ENCODE measurements at places on chromosomes 2 and 18.
A peak's percentile ranks its signal among the peaks of the same experiment; 100 is the strongest.

DNA sequence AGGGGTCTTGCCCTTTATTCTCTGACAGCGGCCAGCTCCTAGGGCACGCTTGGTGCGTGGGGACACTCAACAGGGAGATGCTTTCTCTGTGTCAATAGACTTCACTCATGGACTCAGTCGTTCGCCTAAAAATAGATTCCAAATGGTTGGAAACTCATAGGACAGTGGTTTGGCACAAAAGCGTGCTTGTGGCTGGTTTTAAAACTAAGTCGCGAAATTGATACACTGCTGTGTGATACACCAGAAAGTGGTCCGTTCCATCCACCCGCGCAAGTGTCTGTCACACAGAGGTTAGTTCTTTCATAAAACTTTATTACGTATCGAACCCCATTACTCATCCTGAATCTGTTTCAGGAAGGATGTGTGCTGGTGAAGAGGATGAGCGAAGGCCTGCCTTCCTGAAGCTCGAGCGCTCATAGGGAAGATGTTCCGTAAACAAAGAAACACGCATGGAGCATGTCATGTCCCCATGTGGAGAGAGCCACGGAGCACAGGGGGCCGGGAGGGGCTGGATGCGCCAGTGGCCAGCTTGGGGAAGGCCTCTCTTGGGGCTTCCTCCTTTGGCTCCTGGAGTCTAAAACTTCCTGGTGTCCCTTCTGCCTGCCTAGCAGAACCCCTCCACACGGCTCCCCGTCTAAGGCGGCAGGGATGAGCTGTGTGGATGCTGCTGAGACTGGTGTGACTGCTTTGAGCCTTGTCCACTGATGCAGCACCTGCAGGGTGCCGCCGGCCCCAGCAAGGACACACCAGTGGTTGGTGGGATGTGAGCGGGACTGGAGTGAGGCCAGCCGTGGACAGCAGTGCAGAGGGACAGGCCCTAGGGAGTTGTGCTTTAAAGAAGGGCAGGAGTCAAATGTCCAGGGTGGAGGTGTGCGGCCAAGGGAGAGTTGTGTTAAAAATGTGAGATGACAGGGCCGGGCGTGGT, 207.2 kb downstream of the GBX2 start:
- DNase-seq: no peak

- peak; percentile 75 for DNase-seq
These were observed 207.6 kb upstream of the TANK start for GRCh38 chr2:160952464-160953254.

DNA sequence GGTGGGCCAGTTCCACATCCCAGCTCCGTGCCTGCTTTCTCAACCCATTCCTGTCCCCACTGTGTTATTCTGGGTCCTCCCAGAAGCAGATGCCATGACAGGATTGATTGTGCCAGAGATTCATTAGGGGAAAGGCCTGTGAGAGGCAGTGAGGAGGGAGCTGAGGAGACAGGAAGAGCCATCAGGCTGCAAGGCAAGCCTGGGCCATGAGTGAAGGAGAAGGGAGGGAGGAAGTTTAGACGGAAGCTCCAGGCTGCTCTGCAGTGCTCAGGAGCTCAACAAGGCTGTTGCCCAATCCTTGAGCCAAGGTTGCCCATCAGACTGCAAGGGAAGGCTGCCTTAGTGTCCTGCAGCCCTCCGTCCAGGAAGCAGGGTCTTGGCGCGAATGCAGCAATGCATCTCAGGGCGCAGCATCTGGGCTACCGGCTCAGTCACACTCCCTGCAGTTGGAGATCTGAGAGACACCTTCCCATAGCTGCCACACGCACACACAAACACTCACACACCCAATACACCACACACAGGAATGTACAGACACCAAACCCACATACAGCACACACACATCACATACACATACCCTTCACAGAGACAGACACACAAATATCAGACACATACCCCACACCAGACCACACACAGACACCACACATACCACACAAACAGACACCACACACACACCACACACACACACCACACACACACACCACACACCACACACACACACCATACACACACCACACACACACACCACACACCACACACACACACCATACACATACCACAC, 139.5 kb upstream of the NDUFV2 start:
- DNase-seq: no peak

GRCh38 chr2:218010140-218010983, 7.6 kb upstream of the TNS1 start:
- DNase-seq: peak; percentile 50

- DNase-seq: no peak
These were observed 10.3 kb downstream of the ALPI start for GRCh38 chr2:232466221-232466620.

DNA sequence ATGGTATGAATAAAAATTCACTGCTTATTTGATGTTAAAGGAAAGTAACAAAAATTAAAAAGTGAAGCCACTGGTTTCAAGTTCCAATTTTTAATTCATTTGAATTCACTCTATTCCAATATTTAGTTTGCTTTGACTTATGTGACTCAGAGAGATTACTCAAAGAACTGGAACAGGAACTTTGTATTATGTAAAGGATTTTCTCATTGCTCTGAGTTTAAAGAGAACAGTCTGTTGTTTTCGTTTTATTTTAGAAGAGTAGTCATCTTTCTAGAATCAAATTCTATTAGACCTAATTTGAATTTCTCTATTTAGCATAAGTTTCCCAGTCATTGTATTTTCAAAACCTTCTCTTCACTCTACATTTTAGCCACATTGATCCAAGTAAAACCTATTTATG, 300.1 kb upstream of the SLC8A1 start:
- DNase-seq: peak; percentile 48

DNA sequence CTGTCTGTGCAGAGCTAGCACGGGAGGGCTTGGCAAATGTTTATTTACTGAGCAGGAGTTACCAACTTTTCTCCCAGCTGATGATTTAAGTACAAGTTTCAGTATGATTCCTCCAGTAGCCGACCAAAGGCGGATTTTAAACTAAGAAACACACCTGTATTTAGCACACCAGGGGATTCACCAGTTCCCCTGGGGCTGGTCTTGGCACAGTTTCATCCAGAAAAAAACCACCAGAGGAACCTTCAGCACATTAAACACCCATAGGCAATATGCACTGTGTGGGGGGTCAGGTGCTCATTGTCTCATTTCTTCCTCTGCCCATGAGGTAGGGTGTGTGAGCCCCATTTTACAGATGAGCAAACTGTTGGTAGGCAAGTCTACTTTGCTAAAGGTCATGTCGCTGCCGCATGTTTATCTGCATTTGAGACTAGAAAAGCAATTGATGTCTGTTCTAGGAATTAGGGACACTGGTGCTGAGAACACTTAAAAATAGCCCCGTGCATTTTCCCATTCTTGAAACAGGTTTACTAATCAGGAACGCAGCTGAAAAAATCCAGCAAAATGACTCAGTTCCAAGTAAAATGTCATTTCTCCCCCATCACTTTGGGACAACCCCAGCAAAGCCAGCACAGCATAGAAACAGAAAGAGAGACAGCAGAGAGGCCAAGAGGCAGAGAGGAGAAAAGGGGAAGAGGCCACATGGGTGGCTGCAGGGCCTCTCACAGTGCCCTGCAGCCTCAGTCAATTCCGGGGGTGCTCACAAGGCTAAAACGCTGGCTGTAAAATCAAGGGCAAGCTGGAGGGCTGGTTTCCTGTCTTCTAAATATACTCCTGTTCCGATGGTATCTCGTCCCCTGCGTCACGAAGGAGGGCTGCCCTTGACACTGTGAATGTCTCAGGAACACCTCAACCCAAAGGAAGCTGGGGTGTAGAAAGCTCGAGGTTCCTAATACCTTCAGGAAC, 166.8 kb upstream of the ID2 start:
- no peak for DNase-seq

- no peak for DNase-seq
These were observed 55.5 kb downstream of the SLC9A2 start for GRCh38 chr2:102674836-102675235.

GRCh38 chr18:2588666-2589344, 17.4 kb downstream of the NDC80 start:
- peak; percentile 17 for DNase-seq

GRCh38 chr2:20608666-20609348, 42.1 kb downstream of the HS1BP3 start:
- DNase-seq: no peak

DNA sequence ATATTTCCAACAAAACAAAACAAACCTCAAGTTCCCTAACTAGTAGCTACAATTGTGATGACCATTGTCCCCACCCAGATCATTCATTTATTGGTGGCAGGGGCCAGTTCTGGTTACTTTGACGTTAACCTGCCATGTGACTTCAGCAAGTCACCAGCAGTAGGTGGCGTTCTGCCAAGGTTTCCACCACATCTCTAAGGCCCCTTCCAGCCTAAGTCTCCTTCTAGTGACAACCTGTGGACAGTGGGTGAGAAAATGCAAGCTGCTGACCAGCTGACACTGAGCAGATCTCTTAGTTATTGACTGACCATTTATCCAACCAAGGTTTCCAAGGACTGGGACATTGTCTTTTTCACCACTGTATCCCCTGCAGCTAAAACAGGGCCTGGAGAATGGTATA, 98.4 kb downstream of the GPR39 start:
- DNase-seq: no peak

DNA sequence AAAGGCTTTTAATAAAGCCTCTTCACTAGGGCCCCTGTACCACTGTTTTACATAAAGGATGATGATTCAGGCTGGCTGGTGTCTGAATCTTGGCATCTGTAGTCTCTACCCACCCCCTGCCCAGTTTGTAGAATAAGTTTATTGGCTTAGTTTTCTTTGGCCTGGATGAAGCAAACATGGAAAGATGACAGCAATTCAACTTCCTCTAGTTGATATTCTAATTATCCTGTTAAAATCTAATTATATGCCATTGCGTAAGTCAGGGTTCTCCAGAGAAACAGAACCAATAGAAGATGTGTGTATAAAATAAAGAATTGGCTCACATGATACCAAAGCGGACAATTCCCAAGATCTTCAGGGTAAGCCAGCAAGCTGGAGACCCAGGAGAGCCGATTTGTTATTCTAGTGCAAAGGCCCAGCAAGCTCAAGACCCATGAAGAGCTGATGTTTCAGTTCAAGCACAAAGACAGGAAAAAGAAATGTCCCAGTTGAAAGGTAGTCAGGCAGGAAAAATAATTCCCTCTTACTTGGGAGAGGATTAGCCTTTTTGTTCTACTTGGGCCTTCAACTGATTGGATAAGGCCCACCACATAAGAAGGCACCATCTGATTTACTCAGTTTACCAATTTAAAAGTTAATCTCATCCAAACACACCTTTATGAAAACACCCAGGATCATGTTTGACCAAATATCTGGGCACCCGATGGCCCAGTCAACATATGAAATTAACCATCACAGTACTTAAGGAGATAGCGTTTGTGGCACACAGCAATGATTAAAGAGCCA, 82.6 kb upstream of the LYPD1 start:
- DNase-seq: no peak

GRCh38 chr18:22452226-22452668, 34.5 kb upstream of the CTAGE1 start:
- no peak for DNase-seq

DNA sequence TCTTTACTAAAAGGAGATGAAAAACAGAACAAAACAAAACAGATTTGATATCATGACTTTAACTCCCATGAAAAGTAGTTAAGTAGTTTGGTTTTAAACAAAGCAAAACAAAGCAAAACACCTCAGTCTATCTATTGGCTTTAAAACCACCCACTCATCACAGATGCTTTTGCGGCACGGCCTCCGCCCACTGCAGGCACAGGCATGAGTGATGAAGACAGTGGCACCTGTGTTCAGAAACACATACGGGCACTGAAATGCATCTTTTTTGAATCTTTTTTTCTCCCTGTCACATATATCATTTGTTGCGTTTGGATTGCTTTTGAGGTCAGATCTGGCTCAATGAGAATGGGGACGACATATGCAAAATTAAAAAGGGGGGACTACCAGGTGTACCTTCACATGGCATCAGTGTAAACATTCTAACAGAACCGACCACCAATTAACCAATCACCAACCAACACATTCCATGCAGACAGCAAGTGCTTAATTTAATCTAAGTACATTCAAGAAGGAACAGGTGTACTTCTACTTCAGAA, 147.4 kb upstream of the REV1 start:
- DNase-seq: no peak

- DNase-seq: no peak
These were observed 74.6 kb downstream of the CD8B2 start for GRCh38 chr2:106561803-106562202.

DNA sequence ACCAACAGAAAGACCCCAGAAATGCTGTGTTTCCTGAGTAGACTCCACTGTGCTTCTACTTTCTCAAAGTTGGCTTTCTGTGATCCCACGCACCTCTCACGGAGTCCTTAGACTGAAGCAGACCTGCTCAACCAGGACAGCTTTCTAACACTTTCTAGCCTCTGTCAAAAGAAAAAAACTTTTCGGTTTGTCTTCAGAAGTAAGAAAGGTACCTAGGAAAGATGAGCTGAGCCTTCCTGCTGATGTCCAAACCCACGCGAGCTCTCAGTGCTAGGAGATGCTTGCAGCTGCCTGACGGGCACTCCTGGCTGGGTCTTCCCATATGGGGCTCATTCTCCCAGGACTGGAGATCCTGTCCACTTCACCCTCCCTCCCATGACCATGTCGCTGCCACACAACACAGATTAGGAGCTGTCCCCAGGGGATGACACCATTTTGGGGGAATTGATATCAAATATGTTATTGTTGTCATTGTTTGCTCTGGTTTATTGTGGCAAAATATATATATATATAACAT, 49.2 kb upstream of the DAPL1 start:
- DNase-seq: no peak

Data from fibroblast of mammary gland (primary cell).